ENCODE measurements at places on chromosomes 1 and 21.

- DNase-seq: no peak
Observed at GRCh38 chr1:24855474-24855873, 74.6 kb downstream of the RUNX3 start.

DNA sequence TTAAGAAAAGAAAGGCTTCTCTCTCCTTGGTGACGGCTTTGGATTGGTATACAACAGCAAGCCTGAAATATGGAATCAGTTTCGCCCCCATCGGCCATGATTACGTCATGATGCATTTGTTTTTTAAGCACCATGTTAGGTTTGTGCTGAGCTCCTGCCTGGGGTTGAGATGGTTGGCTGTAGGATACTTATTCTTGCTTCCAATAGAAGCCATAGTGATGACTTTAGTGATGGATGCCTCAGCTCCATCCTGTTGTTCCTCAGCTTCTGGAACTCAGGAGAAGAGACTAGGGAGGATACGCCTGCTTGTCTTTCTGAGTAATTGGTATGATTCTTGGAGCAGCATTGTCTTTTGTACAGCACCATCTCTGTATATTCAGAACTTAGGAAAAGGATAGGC lies 14.7 kb downstream of the XCL1 start:
- DNase-seq: no peak

- no peak for DNase-seq
Observed at GRCh38 chr21:28436286-28436932, 556.3 kb downstream of the LTN1 start.

DNA sequence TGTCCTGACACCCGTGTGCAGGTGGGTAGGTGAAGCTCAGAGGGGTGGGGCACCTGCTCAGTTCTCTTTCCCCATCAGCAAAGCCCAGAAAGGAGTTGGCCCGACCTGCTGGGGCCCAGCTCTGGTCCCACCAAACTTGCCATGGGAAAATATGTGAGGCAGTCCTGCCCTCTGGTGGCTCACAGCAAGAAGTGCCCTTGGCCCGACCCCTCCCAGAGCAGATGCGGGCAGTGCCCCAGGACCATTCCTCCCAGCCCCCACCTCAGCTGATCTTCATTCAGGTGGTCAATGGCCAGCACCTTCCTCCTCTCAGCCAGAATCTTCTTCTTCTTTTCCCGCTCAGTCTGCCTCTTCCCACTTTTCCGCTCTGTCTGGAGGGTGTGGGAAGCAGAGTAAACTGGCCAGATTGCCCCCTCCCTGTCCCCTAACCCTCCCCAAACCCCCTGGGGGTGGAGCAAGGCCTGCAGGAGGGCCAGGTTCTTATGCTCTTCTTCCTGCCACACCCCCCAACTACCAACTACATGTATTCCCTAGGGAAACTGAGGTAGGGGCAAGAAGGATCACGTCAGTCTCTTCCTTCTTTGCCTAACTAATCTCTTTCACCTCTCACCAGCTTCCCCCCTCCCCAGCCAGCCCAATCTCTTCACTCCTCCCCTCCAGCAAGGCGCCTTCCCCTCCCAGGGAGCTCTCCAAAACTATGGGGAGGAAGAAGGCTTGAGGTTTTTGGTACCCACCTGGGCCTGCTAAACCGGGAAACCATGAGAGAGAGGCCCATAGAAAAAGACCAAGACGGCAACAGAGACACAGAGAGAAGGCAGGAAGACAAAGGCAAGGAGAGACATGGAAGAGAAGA lies 15.6 kb downstream of the TNNT2 start:
- DNase-seq: peak; percentile 57

DNA sequence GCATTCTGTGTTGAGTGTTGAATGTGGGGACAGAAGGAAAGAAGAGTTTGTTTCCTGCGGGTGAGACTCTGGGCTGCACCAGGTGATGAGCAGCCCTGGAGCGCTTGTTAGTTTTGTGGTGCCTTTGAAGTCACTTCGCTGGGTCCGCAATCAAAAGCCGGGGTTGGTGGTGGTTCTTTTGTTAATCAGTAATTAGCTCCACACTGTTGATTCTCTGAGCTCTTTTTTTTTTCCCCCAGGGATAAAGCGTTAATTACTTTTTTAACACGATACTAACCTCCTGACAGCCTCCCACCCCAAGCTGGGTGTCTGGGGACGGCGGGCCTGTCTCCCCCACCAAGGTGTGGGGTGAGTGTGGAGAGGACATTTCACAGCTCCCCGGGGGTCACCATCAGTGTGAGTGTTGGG lies 56.6 kb downstream of the AGPAT3 start:
- no peak for DNase-seq

- DNase-seq: no peak
Observed at GRCh38 chr1:76729142-76729541, 138.1 kb upstream of the ST6GALNAC5 start.

DNA sequence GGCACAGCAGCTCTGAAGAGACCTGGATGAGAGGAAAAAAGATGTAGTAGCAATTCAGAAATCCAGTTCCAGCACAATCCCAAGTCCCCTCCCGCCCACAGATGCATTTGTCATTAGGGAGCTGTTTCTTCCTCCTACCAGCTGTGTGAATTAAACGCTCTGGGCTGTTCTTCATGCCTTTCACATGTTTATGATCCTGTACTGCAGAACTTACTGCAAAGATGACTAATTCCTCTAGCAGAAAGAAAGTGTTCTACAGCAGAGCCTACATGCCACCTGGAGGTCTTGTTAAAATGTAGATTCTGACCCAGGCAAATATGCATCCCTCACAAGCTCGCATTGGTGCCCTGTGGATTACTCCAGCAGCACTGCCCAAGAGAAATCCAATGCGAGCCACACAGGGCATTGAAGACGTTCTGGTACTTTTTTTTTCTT lies 6.5 kb downstream of the ENO1 start:
- no peak for DNase-seq

DNA sequence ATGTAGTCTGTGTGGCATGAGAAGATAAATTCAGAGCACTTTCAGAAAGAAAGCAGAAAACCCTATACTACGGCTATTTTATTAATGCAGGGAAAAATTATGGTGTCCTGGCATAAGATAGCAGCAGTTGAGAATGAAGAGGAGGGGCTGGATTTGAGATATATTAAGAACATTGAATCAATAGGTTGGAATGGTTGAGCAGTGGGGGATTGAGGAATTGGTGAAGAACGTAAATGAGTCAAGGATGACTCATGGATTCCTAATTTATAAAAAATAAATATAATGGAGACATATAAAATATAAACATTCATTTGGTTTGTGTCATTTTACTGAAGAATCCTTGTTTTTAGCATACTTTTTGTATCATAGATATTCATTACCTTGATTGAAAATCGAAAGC lies 234.3 kb upstream of the ADAMTS5 start:
- no peak for DNase-seq

DNA sequence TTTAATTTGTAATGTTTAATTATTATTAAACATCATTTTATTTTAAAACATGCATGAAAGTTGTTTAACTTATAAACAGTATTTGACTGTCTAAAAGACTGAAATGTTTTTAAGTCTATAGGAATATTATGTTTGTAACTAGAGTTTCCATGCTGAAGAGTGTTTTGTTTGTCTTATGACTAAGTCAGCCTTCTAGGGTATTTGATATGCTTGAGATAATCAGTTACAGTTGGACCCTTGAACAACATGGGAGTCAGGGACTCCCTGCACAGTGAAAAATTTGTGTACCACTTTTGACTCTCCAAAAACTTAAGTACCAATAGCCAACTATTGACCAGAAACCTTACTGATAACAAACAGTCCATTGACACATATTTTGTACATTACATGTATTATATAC lies 45.5 kb upstream of the KANK4 start:
- DNase-seq: no peak

DNA sequence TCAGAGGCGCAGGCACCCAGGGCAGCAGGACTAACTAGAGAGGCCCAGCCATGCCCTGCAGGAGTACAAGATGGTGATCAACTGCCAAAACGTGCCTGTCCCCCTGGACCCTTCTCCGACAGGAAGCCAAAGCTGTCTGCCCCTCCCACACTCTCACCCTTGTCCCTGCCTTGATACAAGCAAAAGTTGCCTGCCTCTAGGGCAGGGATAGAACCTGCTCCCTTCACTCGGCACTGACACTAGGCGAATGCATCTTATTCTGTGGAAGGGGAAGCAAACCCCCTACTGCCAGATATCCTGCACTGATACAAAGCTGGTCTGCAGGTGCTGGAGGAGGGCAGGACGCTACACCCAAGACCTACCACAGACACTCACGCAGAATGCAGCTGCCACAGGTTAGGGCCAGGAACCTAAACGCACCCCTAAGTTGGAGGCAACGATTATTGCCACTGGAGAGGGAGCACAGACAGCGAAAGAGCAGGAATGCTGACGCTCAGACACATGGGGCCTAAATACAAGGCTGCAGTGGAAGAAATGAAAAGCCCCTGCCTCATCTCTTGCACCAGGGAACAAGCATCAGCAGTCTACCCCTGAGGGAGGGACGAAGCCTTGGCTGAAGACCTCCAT lies 3.7 kb downstream of the TARBP1 start:
- no peak for DNase-seq

- no peak for DNase-seq
Observed at GRCh38 chr21:45837936-45838335, 143.6 kb upstream of the COL6A1 start.

DNA sequence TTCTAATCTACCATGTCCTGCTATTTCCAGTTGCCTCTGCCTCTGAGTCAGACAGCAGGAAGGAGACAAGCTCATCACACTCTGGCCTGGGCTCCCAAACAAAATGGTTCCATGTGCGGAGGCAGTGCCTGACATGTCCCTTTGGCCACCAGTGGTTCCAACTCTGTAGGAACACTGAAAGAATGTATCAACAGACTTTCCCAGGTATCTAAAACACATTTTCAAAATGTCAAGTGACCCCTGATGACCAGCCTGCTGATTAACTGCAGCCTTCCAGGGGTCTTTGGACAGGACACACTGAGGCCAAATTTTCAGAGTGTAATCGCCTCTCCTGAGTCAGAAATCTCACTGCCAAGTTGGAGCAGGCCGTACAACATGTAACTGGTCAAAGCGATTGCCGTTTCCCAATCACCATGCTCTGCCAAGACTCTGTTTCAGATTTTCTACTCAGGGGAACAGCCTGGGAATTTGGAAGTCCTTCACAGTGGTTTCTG lies 172.7 kb downstream of the TPR start:
- DNase-seq: no peak

- no peak for DNase-seq
Observed at GRCh38 chr21:46489162-46489663, 30.5 kb downstream of the DIP2A start.

GRCh38 chr21:38825269-38825668 lies 19.5 kb downstream of the ETS2 start:
- no peak for DNase-seq

DNA sequence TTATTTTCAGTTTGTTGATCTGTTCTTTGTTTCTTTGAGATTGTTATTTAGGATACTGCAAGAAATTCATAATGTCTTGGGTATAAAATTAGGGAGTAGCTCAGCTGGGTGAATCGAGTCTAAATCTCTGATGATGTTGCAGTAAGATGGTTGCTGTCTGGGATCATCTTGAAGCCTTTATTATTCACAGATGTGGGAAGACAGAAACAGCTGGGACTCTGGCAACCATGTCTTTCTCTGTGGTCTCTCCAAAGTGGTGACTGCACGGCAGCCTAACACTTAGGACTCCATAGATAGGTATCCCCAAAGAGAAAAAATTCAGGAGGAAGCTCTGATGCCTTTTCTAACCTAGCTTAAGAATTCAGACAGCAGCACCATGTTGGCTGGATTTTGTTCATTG lies 52.7 kb downstream of the RAP1A start:
- no peak for DNase-seq

DNA sequence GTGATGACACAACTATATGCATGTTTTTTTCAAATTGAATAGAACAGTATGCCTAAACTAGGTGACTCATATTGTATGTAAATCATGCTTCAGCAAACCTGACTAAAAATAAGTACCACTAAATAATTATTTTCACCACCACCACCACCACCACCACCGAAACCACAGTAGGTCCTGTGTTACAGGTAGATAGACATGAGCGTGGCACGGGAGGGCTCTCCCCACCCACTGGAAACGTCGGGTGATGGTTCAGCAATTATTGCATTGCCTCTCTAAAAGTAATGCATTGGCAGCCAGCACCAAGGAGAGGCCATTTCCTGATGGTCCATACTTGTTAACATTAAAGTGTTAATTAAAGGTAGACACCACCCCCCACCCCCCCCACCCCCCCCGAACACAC lies 297.0 kb upstream of the NCAM2 start:
- DNase-seq: no peak

DNA sequence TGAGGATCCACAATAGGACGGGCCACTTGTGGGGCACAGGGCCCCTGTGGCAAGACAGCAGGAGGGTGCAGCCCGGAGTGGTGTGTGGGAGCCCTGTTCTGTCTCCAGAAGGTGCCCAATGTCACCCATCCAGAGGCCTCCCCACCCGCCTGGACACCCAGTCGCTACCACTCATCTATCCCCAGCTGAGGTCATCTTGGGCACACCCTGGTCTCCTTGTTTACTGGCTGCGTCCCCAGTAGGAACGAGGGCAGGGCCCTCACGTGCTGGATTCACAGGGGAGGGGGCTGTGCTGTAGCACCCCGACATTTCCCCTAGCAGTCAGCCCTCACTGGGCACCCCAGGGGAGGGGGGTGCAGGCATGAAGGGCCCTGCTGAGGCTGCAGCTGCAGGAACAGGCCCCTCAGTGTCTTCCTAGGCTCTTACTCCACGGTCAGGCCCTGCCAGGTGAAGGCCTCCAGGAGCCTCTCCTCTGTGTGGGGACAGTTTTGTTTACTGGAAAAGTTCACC lies 2.3 kb upstream of the TNNT2 start:
- no peak for DNase-seq

- DNase-seq: no peak
Observed at GRCh38 chr1:34858901-34859445, 576 bp downstream of the SMIM12 start.

DNA sequence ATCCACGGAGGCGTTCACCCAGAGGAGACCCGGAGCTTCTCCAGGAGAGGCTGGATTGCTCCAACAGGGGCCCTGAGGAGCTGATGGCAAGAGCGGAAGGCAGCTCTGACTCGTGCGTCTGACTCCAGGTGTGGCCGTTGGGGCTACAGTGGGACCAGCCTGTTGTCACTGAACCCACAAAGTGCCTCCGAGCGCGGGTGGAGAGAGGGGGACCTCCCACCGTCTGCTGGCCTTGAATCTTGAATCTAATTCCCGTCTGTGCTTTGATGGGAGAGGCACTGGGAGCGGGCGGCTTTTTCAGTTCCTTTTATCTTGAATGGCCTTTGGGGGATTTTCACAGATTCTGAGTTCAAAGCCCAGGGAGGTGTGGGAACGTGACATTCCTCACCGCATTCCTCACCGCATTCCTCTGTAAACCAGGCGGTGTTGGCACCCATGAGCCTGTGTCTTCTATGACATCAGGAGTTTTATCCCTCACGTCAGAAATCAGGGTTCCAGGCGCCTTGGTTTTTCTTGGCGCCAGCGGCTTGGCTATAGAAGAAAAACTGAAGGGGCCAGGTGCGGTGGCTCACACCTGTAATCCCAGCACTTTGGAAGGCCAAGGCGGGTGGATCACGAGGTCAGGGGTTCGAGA lies 39.2 kb upstream of the COL18A1 start:
- DNase-seq: no peak

GRCh38 chr1:118223426-118223825 lies 38.4 kb upstream of the SPAG17 start:
- peak; percentile 66 for DNase-seq

GRCh38 chr1:8352471-8352845 lies 34.5 kb downstream of the SLC45A1 start:
- DNase-seq: no peak

- peak; percentile 4 for DNase-seq
Observed at GRCh38 chr1:232586679-232587078, 43.3 kb downstream of the SIPA1L2 start.

GRCh38 chr21:43361493-43362296 lies 65.2 kb downstream of the SIK1 start:
- no peak for DNase-seq

GRCh38 chr1:9785406-9785805 lies 38.4 kb downstream of the CLSTN1 start:
- no peak for DNase-seq

Measured in cerebellar cortex (tissue), 1 donor.